Foreskin melanocyte (primary cell): ENCODE measurements at places on chromosomes 16 and 17.

- DNase-seq: no peak
These were observed 111.8 kb downstream of the SMG6 start for GRCh38 chr17:2191785-2192184.

GRCh38 chr17:17892009-17892408, 55.2 kb upstream of the SREBF1 start:
- no peak for DNase-seq

DNA sequence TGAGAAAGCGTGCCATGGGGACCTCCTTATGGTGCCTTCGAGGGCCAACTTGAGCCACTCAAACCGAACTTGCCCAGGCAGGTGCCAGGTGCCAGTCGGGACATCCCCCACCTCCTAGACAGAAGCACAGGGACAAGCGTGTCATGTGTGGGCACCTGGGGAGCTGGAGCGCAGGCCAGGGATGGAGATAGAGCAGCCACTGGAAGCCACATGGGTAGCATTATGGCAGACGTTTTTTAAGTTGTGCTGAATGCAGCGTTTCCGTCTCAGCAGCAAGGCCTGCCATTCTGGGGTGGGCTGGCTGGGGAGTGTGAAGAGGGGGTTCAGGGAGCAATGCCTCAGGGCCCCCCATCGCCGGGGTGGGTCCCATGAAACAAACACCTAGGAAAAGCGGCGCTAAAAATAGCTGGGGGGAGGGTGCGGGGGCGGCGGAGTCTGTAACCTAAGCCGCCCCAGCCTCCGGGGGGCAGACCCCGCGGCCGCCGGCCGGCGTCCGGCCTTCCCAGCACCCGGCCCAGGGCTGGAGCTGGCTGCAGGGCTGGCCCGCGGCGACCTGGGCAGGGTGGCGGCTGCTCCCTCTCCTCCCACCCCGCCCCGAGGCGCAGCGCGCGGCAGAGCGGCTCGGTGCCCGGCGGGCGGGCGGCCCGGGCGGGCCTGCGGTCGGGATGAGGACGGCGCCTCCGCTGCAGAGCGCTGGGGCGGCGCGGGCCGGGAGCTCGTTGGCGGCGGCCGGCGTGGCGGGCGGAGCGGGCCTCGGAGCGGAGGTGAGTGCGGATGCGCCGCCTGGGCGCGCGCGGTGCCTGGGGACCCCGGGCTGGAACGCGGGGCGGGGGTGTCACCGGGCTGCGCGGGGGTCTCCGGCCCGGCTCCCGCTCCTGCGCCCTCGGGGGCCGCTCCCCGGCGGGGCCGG, at the start of gene ZNF469:
TSS of gene ZNF469 (plus strand) at position 469 of the 910 bp plus-strand sequence. CDS start 44,512 bp downstream, outside the sequence.
- DNase-seq: no peak

- peak; percentile 36 for DNase-seq
These were observed 26.9 kb downstream of the CD300A start for GRCh38 chr17:74493331-74493833.

GRCh38 chr16:64013856-64014255, 1108.0 kb downstream of the CDH11 start:
- DNase-seq: no peak
